ENCODE measurements at places on chromosomes 5 and 9.
A peak's percentile ranks its signal among the peaks of the same experiment; 100 is the strongest.

DNA sequence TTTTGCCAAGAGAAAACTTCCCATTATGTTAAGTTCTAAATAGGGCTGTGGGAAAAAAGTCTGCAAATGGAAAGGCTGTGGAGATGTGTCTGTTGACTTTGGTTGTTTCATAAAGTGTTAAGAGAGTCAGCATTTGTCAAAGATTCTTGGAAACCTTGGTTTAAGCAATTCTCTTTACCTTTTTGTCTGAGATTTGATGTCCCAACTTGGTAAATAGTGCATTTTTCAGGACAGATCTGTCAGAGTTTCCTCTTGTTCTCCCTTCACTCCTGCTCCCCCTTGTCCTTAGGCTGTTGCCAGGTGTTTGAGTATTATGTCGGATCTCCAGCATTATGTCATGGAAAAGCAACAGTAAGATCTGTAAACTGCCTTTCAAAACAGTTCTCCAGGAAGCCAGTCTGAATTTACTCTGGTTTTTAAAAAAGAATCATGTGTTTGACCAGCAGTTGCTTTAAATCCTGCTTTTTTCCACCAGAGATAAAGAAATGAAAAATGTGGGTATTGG, 79.1 kb upstream of the ADAMTSL1 start:
- DNase-seq: no peak

DNA sequence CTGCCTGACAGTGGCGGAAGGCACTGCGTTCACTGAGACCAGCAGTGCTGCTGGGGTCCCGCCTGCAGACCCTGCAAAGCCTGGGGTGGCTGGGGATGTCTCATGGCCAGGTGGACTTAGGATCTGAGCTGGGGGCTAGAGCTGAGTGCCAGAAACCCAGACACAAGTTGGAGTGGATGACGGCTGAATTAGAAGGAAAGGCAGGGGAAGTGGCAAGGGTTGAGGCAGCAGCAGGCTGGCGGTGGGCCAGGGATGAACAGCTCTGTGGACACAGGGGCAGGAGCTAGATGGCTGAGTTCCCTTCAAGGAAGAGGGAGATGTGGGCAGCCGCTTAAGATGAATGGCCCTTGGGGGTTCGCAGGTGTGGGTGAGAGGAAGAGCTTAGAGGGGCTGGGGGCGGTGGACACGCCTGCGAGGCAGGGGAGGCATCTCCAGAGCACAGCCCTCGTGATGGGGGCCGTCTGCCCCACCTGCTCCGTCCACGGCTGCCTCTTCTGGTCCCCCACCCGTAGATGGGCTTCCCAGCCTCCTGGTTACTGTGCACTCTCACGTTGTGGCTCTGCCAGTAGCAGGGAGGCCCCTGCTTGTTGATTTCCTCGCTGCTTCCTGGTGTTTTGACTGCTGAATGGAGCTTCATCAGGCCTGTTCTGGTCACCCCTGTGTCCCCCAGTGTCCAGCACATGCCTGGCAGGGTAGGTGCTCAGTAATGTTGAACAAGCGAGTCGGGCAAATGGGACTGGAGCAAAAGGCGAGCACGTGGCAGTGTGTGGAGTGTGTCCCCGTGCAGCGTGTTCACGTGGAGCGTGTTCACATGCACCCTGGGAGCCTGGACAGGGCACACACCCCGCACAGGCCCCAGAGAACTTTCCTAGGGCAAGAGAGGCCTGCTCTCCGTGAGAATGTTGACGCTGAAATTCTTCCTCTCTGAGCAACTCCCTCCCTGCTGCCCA, 168.2 kb downstream of the CACNA1B start:
- peak; percentile 59 for DNase-seq

DNA sequence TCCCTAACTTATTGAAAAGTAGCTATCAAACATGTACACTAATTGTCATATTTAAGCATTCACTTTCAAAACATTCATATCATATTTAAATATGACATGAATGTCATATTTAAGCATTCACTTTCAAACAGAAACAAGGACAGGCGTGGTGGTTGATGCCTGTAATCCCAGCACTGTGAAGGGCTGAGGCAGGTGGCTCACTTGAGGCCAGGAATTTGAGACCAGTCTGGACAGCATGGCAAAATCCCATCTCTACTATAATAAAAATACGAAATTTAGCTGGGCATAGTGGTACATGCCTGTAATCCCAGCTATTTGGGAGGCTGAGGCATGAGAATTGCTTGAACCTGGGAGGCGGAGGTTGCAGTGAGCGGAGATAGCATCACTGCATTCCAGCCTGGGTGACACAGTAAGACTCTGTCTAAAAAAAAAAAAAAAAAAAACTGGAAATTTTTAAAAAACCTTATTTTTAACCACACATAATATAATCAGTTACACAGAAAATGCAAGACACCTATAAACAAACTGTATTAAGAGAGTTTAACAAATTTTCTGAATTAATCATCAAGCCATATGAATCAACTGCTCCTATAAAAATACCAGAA, 88.1 kb downstream of the LPAR1 start:
- DNase-seq: no peak

- DNase-seq: peak; percentile 44
Observed at GRCh38 chr9:127176631-127177030, 54.2 kb upstream of the ANGPTL2 start.

GRCh38 chr9:16559418-16560188, 310.9 kb downstream of the BNC2 start:
- DNase-seq: no peak

DNA sequence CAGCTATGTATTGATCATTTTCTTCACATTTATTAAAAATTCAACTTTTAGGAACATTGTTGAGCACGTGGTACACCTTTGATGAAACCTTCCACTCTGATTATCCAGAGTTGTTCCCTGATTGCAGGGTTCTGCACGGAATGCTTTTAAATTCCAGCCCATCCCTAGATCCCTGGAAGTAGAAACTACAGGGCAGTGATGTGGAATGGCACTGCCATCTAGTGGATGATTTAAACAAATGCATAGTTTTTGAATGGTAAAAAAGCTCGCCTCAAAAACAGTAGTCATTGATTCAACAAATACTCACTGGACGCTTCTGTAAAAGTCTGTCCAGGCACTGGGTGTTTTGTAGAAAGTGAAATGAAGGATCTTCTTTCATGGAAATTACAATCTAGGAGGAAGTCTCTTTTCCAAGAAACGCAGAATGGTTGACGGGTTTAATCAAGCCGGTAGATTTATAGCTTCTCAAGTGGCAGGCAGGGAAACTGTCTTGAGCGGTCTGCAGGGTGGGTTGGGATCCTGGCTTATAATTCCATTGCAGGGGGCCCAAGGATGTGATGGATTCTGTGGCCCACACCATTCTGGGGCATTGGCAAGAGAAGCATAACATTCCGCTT, 118.4 kb downstream of the ARHGAP26 start:
- DNase-seq: no peak

DNA sequence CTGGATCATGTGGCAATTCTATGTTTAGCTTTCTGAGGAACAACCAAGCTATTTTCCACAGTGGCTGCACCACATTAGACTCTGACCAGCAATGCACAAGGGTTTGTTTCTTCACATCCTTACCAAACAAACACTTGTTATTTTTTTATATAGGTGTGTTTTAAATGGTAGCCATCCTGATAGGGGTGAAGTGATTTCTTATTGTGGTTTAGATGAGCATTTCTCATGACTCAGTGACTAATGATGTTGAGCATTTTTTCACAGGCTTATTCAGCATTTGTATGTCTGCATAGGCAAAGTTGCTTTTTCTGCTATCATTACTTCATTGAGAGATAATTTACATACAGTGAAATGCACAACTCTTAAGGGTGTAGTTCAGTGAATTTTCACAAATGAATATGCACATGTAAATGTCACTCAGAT, 36.0 kb downstream of the ANKRD33B start:
- DNase-seq: no peak

GRCh38 chr5:39395521-39395920, 29.3 kb downstream of the DAB2 start:
- no peak for DNase-seq

- no peak for DNase-seq
Observed at GRCh38 chr9:18297056-18297841, 176.7 kb upstream of the ADAMTSL1 start.
